ENCODE measurements at places on chromosomes 11 and 22.
A peak's percentile ranks its signal among the peaks of the same experiment; 100 is the strongest.

DNA sequence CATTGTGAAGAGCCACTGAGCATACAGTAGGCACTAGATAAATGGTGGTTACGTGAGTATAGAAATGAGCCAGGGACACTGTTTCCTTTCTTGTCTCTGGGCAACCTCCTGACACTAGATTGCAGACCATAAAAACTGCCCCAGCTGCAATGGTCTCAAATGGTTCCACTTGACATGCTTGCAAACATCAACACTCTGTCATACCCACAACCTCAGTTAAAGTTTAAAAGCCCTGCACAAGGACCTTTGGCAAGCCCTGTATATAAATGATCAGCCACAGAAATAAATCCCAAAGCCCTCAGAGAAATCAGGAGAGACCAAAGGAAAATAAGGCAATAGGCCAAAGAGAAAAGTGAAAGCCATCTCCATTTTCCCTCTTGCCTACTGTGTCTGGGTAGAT is 20.7 kb downstream of the PLEKHA7 start:
- peak; percentile 87 for DNase-seq

DNA sequence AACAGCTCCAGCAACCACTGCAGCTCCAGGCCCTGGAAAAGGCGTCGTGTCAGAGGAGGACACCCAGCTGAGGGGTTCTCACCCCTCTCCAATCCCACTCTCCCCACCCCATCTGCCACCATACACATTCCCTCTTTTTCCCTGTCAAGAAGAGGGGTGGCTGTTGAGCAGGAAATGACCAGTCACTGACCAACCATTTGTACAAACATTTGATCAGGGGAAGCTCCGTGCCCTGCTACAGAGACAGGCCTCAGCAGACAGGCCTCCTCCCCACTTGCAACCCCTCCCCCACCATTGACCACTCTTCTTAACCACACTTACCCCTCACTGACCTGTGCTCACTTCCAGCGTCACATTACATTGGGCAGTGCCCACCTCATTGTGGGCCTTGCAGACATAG is 2.3 kb upstream of the VSIG2 start:
- DNase-seq: no peak

GRCh38 chr11:48106166-48106565 is 110.4 kb upstream of the OR4B1 start:
- no peak for DNase-seq

GRCh38 chr11:102527041-102527440 is 3.5 kb downstream of the MMP7 start:
- DNase-seq: no peak

- no peak for DNase-seq
Observed at GRCh38 chr22:29442976-29443375, 4.6 kb downstream of the RFPL1 start.

DNA sequence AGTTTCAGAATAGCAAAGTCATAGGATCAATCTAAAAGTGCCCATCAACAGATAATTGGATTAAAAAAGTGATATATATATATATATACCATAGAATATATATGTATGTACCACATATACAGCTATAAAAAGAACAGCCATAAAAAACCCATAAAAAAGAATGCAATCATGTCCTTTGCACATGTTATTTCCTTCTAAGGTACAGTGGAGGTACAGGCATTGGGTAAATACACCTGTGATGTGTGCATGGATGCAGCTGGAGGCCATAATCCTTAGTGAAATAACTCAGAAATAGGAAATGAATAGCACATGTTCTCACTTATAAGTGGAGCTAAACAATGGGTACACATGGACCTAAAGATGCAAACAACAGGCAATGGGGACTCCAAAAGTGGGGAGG is 7.1 kb upstream of the DKK3 start:
- DNase-seq: no peak

DNA sequence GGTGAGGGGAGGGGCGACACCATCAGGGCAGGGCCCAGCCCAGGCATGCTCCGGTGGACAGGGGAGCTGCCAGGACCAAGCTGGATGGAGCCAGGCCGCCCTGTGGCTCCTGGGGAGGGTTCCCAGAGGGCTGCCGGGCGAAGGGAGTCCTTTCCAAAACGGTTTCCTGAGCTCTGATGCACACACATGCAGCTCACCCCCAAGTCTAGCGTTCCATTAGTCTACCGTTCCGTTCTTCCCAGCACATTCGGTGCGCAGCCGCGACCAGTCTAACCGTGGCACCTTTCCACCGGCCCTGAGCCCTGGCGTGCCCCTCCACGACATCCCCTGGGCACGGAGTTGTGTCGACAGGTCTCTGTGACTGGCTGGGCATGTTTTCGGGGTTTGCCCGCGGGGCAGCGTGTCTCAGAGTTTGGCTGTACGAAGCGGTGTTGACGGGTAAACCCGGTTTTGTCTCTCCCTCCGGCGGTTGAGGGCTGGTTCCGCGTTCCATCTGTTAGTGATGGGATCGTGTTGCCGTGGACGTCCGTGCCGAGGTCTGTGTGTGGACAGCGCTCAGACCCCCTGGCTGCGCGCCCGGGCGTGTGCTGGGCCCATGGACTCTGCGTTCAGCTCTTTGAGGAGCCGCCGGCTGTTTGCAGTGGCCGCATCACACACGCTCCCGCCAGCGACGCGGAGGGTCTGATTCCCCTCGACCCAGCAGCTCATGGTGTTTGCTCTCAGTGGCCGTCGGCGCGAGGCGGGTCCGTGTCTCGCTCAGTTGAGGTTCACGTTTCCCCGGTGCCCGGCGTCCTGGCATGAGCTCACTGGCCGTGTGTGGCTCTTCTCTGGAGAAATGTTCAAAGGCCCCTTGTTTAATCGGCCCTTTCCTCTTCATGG is 121.2 kb downstream of the IGLL1 start:
- no peak for DNase-seq

All from NCI-H2029 treated with DMSO at 0.1 percent for 48 hours (cell line).